Amniotic stem cell (primary cell): ENCODE measurements at places on chromosomes 7 and 10.

DNA sequence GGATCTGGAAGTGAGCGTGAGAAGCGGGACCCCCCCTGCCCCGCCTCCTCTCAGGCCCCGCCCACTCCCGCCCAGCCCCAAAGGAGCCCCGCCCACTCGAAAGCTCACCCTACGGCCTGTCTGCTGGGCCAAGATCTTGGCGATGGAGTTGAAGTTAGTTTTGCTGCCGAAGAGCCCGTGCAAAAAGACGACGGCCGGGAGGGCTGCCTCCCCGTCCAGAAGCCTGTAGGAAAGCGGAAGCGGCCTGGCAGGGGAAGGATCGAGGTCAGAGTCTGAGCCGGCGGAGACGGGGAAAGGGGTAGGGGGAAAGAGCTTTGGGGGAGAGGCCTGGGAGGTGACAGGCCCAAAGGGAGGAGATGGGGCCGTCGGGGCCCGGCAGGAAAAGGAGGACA is 386 bp downstream of the ABHD11 start:
- DNase-seq = peak; percentile 19

GRCh38 chr10:46553238-46554049 is 3.0 kb downstream of the GPRIN2 start:
- no peak for DNase-seq

DNA sequence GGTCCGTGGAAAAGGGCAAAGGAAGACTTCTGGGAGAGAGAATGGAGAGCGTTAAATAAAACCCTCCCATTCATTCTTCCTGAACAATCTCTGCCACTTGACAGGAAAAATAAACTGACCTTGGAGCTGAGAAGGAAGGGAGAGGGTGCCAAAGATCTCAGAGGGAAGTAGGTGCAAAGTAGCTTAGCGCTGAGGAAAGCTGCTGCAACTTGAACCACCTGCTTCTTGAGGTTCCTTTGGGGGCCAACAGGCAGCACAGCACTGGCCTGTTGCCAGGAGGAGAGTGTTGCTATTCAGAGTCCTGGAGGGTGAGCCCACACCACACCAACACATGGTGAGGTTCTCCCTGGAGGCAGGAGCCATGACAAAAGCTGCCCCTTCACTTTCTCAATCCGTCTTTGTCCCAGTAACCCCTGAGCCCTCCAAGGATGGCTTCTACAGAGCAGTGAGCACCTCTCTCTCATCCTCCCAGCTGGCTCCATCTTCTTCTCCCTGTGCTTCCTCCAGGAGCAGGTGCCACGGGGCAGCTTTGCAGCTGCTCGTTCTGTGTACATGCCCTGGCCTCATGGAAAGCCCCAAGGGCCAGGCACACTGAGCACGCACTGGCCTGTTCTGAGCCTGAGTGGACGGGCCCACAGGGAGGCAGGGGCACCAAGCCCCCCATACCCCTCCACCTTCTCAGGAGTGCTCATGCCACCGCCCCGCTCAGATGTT is 101.3 kb downstream of the STRA8 start:
- DNase-seq = no peak

DNA sequence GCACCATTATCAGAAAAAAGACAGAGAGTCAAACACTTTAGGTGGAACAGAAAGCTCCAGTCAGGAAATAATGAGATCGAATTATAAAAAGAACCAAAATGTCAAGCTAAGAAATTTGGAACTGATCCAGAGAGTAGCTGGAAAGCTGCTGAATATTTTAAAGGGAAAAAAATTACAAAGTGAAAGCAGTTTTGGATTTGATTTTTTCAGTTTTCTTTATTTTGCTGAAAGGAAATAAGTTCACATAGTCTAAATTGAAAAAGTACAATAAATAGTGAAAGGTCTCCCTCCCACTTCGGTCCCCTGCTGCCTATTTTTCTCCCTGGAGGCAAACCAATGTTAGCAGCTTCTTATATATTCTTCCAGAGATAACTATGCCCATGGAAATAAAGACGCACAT is 11.3 kb upstream of the TOMM7 start:
- no peak for DNase-seq

DNA sequence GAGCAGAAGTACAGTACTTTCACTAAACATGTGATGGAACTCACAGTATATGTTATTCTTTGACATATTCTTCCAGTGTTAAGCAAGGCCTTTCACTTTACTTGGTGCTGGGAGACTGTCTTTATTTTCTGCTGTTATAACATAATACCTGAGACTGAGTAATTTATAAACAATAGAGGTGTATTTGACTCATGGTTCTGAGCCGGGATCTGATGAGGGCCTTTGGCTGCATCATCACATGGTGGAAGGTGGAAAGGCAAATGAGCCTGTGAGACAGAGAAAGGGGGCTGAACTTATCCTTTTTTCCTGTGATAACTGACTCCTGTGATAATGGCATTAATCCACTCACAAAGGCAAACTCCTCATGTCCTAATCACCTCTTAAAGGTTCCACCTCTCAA is 1.4 kb downstream of the SUPV3L1 start:
- no peak for DNase-seq
